ENCODE measurements at places on chromosomes 4 and X.

GRCh38 chrX:108138814-108139702 is 47.5 kb downstream of the ATG4A start:
- no peak for DNase-seq

GRCh38 chrX:115236560-115236959 is 2.7 kb upstream of the LRCH2 start:
- DNase-seq, result no peak

DNA sequence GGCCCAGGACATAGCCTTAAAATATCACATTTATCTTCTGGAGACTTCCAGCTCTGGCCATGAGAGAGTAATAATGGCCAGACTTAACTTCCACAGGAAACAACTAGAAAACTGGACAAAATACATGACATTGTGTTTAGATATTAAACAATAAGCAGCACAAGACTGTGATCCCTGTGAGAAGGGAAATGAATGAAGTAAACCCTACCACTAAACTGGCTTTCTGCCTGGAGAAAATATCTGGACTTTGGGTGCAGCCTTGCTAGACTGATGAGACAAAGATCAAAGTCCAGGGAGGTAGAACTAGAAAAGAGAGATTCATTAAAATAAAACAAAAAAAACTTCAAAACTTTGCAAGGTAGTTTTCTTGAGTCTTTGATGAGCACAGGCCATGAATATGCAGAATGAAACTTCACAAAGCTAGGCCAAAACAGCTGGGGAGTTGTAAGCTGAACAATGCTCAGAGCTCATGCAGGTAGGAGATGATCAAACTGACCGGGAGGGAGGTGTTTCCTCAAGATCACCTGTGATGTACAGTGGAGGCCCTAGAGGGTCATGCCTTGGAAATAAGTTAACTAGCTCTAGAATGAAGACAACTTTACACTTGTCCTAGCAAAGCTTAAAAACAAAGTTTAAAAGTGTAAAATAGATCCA is 147.0 kb upstream of the SH3RF1 start:
- DNase-seq, result no peak

DNA sequence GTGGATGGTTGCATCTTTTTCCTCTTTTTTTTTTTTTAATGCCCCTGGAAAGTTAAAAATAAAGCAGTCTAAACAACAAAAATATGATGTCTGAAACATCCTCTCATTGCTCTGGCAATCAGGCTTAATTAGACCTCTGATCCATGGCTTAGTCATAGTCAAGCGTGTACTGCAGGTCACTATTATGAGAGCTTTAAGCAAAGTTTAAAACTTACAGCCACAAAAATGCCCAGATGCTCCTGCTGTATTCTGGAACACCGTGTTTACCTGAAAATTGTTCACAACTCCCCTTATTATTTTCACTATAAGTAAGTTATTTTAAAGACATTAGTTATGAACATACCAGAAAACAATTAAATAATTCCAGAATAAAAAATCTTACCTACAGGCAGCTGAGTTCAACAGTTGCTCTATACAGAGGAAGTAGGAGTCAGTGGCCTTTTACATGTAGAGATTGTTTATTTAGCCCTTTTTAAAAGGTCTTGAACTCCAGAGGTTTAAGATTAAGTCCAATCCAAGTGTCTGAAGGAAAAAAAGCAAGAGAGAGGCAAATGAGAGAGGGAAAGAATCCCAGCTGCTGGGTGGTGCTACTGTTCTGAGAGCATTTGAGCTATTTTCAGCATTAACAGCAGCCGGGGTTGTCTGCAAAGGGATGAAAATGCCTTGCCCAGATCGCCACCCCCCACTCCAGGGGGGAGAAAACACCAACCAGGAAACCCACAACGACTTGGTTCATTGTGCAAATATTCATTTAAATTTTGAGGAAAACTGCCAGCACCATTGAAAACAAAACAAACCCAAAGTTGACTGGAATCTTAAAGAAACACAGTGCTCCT is 36.9 kb downstream of the SORBS2 start:
- no peak for DNase-seq

DNA sequence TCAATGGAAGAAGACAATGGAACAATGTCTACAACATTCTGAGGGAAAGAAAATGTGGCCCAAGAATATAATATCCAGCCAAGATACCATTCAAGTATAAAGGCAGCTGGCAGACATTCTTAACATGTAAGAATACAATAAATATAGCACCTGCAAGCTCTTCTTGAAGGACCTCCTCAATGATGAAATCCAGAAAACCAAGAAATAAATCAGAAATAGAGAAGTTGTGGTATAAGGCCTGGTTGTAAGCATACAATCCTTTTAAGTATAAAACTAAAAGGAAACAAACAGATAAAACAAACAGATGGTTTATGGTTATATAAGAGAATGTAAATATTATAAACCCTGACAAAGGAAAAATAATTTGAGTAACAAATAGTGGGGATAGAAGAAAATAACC is 33.4 kb downstream of the SYTL4 start:
- no peak for DNase-seq

DNA sequence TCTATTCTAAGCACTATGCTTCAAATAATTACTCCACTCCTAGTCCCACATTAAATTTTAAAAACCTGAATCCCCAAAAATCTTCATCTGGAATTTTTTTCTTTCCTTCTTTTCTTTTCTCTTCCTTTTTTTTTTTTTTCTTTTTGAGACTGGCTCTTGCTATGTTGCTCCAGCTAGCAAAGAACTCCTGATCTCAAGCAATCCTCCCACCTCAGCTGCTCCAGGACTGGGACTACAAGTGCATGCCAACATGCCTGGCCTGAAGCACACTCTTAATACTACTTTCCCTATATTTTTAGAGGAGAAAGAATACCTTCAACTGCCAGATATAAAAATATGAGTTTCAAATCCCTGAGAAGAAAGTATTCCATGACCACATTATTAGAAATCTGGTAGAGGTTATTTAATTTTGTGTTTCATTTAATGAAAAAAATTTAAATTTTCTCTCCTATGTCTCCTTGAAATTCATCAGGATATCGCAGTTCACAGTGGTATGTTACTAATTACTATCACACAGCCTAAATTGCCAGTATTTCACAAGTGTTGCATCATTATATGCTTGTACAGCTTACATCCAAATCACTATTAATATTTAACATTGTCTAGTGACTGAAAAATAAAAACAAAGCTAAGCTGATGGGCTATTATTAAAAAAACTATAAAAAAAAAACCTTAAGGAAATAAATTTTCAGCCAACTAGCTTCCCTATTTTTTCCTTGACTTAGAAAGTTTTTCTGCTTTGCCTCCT is 227.8 kb downstream of the NAF1 start:
- DNase-seq, result no peak

DNA sequence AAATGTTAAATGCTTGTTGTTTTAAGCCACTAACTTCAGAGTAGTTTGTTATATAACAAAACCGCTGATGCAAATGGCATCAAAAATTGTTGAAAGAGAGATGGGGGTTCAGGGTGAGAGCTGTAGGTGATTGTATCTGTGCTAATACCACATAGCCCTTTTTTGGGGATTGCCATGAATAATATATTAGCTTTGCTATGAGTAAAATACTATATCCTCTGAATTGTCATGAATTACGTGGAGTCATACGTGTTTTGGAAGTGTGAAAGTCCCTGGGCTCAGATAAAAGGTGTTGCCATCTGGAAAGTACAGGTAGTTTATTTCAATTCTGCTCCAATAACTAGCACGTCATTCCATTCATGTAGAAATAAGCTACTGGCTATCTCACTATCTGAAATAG is 30.6 kb downstream of the DYNLT3 start:
- DNase-seq, result no peak

GRCh38 chr4:17336986-17337385 is 174.9 kb downstream of the QDPR start:
- DNase-seq, result no peak
